HuH-7 (cell line): ENCODE measurements at places on chromosomes 5 and 9.

DNA sequence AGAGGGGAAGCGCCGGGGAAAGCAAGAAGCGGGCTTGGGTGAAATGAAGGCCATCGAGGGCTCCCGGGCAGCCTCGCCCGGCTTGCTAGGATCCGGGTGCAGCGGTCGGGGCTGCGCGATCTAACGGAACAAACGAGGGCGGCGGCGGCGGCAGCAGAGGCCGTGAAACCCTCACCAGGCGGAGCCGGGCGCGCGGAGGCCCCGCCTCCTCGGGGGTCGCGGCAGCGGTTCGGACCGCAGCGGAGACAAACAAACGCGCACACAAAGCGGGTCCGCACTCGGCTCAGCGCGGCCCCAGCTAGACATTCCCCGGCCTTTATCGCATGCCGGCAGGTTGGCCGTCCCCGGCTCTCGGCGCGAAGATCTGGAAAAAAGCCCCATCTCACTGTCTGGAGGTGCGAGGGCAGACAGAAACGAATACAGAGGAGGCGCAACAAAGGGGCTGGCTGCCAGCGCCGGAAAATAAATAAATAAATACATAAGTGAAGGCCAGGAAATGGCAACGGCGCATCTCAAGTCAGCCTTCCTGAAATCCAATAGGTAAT, 10.5 kb upstream of the TRIM36 start:
- peak; percentile 56 for DNase-seq

DNA sequence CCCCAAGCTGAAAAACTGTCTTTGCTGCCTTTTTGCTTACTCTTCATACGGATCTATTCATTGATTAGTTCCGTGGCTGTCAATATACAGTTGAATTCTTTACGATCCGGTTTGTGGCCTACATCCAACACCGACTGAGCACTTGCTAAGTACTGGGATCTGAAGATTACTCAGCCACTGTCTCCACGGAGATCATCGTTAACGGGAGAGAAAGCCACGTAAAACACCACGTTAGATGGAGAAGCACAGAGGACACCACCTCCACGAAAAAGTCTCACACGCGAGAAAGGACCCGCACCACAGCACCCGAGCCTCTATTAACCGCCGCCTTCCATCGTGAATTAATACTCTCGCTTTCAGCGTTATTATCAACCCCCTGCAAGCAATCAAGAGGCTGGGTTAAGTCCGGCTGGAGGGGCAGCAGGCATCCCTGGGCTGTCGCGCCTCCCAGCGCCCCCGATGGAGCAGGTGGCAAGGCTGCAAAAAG, 650 bp downstream of the ELP1 start:
- no peak for DNase-seq

GRCh38 chr5:151870820-151871219, 53.8 kb downstream of the GLRA1 start:
- no peak for DNase-seq

- no peak for DNase-seq
These were observed 48.4 kb upstream of the SMIM23 start for GRCh38 chr5:171736976-171737891.

- no peak for DNase-seq
These were observed 296.4 kb downstream of the TLR4 start for GRCh38 chr9:118000581-118000980.

GRCh38 chr9:127979333-127980059, 1.3 kb downstream of the EEIG1 start:
- DNase-seq: peak; percentile 47

GRCh38 chr5:77167695-77168121, 42.8 kb upstream of the PDE8B start:
- no peak for DNase-seq

GRCh38 chr9:96130970-96131369, 171.0 kb downstream of the HSD17B3 start:
- no peak for DNase-seq

GRCh38 chr9:116073826-116074225, 79.8 kb upstream of the PAPPA start:
- DNase-seq: no peak

GRCh38 chr9:87201351-87201751, 254.0 kb upstream of the GAS1 start:
- DNase-seq: no peak

DNA sequence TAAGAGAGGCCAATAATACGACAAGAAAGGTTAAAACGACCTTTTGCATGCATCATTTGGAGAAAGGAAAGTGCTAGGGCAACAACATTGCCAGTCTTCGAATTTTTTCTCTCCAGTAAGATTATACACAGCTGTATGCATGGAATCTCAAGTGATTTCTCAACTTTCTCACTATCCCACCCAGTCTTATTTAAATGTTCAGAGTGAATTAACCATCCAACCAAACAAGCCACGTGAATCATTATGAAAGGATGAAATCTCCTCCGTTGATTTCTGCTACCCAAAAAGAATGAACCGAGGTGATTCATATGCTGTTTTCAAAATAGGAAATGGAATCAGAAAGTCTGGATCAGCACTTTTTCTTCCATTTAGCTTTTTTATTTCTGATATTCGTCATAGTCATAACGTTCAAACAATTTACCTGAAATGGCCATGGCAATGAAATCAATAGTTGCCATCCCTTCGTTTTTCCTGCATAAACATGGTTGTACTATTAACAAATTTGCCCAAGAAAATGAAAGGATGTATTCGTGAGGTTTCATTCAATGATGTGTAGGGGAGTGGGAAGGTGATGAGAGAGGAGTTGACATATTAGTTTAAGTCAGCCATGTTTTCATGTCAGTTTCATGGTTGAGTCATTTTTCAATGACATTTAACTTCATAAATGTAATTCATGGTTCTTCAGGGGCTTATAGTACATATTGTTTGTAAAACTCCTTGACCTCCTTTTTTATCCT, 170.9 kb upstream of the WWC1 start:
- no peak for DNase-seq

DNA sequence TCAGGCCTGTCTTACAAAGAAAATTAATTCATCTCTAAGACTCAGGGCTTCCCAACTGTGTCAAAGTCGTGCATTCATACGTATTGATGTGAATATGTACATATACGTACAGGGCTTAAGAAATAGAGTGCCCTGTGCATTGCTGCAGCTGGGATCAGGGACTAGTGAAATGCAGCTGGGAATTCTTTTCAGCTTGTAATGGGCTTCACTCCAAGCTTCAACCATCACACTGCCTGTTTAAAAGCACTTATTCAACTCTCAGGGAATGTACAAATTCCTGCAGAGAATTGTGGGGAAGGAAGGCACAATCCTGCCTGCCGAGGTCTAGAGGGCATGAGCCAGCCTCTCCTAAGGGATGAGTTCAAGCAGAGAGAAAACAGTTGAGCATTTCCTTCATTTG, 59.6 kb upstream of the MAN2A1 start:
- DNase-seq: no peak
